ENCODE measurements at places on chromosomes 4 and X.
A peak's percentile ranks its signal among the peaks of the same experiment; 100 is the strongest.

DNA sequence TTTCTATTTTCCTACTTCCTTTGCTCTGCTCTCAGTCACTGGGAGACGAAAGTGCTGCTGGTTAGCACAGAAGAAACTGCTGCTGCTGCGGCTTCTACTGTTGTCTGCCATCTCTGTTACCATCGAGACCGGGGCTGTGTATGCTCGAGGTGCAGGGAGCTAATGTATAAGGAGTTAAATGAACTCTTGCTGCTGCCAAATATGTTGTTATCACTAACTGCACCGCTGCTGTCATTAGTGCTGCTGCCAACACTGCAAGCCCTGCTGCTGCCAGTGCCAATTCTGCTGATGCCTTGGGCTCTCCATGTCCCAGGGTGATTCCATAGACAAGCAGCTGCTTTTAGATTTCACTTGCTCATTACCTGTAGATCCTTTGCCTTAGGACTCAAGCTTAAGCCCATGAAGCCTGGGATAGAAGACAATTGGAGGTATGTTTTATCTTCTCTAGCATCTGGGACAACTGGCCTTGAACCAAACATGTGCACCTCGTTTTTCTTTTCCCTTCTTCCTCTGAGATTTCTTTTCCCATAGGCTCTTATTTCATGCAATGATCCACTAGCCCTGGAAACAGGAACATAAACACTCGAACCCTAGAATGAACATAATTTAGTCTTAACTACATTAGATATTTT lies 107.8 kb downstream of the CCSER1 start:
- no peak for DNase-seq

GRCh38 chr4:155288999-155289398 lies 80.6 kb downstream of the NPY2R start:
- DNase-seq: no peak

- DNase-seq: no peak
Observed at GRCh38 chr4:165992283-165992682, 119.2 kb downstream of the TLL1 start.

GRCh38 chr4:150342945-150343344 lies 239.0 kb upstream of the MAB21L2 start:
- DNase-seq: no peak

DNA sequence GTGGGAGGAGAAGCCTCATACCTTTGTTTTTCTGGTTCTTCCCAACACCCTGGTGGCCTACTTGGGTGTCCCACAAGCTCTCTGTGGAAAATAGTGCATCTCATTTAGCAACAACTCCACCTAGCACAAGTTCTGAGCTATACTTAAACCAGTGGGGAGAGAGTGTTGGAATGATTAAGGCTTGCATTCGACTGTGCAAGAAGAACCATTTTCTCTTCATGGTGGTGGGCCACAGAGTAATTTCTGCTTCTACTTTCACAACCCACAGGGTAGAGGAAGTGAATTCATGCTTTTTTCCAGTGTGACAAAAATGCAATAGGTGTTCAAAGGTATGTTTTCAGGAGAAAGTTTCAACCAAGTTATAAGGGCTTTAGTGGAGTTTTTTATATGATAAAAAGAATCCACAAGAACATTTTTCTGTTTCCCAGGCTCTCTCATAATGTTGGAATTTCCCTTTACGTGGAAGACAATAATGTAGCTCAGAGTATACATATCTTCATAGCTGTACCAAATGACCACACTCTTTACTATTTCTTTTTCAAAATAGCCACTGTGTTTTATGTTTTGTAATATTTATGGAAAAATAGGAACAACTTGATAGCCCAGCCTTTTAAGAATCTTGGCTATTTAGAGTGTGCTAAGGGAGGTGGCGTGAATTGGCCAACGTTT lies 80.3 kb upstream of the HHIP start:
- no peak for DNase-seq

DNA sequence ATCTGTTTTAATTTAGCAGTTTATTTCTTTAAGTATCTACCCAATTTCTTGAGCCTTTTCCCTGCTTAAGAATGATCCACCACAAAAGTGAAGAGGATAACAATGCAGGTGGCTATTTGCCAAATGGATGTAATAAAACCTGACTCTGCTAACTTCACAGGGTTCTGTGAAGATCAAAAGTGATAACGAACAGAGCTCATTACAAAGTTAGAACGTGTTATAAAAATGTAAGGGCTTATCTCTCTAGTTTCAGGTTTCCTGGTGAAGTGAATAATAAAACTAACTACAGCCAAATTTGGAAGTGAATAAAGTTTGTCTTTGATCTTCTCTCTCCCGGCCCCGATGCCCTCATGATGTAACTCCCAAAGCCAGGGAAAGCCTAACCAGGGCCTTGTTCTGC lies 497.9 kb downstream of the SMARCA1 start:
- DNase-seq: no peak

- no peak for DNase-seq
Observed at GRCh38 chr4:149345424-149345823, 470.2 kb downstream of the IQCM start.

DNA sequence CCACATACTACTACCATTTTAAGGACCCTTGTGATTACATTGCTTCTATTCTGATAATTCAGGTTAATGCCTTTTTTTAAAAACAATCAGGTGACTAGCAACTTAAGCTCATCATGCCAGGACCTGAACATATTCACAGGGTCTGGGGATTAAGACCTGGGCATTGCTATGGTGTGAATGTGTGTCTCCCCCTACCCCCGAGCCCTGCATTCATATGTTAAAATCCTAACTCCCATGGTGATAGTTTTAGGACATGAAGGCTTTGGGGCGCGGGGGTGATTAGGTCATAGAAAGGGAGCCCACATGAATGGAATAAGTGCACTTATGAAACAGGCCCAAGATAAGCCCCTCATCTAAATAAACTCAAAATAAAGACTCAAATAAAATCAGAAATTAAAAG lies 734.4 kb upstream of the PABPC4L start:
- DNase-seq: no peak

DNA sequence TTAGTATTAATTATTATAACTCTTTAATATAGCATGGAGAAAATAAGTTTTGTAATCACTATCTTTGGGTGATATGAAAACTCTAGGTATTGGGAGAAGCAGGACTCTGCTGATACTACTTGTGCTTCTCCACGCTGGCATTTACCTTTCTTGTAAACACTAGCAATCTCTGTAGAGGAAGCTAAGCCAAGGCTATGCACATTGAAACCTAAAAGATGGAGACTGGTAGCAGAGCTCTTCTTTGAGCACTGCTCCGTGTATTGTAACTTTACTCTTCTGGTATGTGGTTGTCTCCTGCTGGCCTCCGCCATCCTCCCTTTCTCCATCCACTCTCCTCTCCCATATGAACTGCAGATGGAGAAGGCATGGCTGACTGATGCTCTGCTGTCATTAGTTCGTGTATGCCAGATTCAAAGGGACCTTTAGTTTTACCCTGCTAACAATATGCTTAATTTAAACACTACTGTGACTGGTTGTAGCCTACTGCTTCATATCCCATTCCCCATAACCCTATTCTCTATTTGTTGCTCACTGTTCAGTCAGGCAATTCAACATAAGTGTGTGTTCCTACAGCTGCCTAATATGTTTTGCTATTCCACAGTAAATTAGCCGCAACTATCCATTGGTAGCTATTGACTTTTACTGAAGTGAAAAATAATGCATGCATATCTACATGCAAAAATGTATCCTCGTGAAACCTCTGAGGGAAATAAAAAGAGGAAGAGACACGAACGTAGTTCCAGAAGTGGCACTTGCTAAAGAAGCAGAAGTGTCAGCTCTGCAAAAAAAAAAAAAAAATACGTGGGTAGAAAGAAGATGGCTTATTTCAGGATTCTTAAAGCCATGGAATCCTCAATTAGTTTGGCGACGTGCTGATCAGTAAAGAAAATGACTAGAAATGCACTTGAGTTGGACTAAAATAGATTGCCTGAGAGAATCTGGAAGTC lies 55.6 kb upstream of the CCSER1 start:
- no peak for DNase-seq

GRCh38 chrX:147550217-147550616 lies 361.5 kb upstream of the FMR1 start:
- DNase-seq: no peak

- no peak for DNase-seq
Observed at GRCh38 chrX:106952988-106953387, 32.8 kb downstream of the CLDN2 start.

GRCh38 chr4:147492761-147493160 lies 11.9 kb downstream of the EDNRA start:
- DNase-seq: no peak

- peak; percentile 15 for DNase-seq
Observed at GRCh38 chrX:110992611-110993010, 103.4 kb upstream of the PAK3 start.

DNA sequence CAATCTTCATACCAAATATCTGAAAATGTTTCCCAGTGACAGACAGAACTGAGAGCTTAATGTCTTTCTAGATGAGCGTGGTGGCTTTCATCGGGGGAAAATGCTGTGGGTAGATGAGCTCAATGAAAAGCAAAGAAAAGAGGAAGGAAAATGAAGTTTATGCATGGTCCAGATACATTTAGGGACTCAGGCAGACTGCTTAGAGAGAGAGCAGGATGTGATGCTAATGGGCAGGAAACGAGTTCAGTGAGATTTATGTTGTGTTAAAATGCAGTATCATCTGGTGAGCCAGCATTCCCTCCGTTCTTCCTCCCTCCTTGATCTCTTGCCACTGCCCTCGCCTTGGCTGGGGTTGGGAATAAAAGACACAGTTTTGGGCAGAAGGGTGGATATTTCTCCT lies 229.2 kb downstream of the GBA3 start:
- no peak for DNase-seq

DNA sequence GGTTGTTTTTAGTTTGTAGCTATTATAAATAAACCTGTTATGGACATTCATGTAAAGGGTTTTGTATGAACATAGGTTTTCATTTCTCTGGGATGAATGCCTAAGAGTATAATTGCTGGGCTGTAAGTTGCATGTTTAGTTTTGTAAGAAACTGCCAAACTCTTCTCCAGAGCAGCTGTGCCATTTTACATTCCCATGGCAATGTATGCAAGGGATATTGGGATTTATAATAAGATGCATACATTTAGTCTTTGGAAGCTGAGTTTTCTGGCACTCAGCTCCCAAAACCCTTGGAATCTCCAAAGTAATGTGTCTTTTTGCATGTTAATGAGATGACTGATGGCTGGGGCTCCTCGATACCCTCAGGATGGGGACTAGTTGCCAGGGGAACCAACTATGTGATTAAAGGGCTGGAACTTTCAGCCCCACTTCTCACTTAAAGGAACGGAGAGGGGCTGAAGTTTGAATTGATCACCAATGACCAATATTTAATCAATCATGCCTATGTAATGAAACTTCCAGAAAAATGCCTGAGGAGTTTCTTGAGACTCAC lies 44.0 kb downstream of the SERTM2 start:
- DNase-seq: no peak

DNA sequence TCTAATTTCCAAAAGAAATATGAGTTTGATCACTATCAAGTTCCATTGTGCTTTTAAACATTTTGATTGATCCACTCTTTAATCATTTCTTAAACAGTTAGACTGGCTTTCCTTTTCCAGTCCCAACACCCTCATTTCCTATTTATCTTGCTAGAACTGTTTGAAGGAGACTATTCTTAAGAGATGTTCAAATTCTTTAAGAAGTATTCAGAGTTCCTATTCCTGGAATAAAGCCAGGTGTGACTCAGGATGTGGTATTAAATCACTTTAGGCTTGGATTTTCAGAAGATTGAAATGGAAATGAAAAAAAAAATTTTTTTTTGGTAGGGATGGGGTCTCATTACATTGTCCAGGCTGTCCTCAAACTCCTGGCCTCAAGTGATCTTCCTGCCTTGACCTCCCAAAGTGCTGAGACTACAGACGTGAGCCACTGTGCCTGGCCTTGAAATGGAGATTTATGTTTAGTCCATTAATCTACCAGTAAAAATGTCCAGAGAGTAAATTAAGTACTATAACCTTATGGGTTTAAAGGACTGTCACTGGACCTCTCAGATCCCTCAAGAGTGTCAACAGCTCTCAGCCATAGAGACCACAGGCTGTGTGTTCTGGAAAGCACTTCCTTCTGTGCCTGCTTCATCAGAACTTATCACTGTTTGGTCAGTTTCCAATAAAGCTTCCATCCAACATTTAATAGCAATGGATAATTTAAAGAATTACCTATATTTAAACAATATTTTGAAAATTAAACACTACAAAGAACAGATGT lies 90.7 kb downstream of the CDS1 start:
- DNase-seq: no peak

GRCh38 chrX:106912864-106913263 lies 7.3 kb upstream of the CLDN2 start:
- no peak for DNase-seq

- no peak for DNase-seq
Observed at GRCh38 chr4:42716996-42717395, 60.1 kb upstream of the ATP8A1 start.

DNA sequence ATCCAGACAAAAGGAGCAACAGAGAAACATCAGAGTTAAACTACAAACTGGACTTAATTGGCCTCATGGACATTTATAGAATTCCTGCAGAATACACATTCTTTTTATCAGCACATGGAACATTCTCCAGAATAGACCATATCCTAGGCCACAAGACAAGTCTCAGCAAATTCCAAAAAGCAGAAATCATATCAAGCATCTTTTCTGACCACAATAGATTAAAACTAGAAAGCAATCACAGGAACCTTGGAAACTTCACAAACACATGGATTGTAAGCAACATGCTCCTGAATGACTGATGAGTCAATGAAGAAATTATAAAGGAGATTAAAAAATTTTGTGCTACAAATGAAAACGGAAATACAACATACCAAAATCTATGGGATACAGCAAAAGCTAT lies 526.7 kb downstream of the PCDH7 start:
- DNase-seq: no peak

- no peak for DNase-seq
Observed at GRCh38 chr4:68732653-68733466, 62.4 kb upstream of the UGT2B15 start.

DNA sequence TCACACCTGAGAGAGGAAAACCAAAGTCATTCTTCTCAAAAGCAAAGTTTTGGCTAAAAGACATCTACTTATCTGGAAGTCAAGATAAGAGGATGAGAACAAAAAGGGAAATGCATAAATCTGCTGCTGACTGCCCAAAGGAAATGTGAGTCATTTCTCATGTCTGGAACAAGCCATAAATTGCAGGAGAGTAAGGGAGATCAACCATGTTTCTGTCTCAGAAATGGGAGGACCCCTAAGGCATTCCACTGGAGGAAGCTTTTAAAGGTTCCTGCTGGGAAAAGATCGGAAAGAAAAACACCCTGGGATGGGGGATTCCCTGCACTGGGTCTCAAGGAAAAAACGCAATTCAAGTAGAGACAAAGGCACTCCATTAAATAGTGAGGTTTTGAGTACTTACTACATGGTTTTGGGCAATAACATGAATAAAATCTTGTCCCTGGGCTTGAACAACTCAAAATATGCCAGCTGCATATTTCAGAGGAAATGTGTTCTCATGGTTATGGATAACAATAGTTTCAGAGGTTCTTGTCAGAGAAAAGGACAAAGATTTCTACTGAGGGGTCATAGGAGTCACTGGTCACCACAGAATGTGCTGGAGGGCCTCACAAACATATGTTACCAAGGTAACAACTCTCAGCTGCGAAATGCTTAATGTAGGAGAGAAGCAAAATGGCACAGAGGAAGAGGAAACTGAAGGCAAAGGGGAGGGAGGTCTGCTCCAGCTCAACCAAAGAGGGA lies 19.3 kb downstream of the GPR143 start:
- DNase-seq: no peak
